Calu3 (cell line): ENCODE measurements at places on chromosomes 12 and 14. TPM values are rescaled to one million over a fixed set of nuclear protein-coding genes. Genes with fewer than 3 reads are reported as not detected.

GRCh38 chr12:79665212-79665887 is 25.4 kb downstream of the PAWR start:
- DNase-seq, result no peak

GRCh38 chr14:54981698-54982097 is 45.2 kb downstream of the WDHD1 start:
- DNase-seq, result no peak

DNA sequence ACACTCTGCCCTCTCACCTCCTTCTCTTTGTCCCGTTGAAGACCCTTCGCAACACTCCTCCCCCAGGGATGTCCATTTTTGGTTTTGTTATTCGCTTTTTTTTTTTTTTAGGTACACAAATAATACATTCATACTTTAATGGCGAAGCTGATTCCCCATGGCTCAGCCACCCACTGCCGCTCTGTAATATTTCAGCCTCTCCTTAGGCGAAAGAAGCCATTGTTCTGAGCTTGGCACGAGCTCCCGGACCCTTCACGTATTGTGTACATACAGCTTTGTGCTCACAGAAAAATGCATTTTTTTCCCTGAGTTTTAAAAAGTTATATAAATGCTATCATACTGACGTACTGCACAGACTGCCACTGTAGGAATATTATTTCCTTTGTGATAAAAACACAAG is 115.0 kb downstream of the TMEM132C start:
- no peak for DNase-seq

The SDR9C7 gene
- not detected in 2 replicates for total RNA-seq

GRCh38 chr12:106239241-106239950 is 8.4 kb downstream of the CKAP4 start:
- DNase-seq, result no peak

DNA sequence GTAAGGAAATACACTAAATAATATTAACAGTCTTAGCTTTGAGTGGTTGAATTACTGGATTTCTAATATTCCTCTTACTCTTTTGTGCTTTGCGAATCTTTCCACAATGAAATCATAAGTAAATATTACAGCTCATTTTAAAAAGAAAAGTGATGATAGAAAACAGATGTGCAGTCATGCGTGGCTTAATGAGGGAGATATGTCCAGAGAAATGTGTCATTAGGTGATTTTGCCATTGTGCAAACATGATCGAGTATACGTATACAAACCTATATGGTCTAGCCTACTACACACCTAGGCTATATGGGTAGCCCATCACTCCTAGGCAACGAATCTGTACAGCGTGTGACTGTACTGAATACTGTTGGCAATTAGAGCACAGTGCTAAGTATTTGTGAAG is 59.3 kb downstream of the SLC15A5 start:
- no peak for DNase-seq
